ENCODE measurements at places on chromosomes 16 and 17.

- no peak for DNase-seq
Observed at GRCh38 chr17:59763861-59764260, 56.4 kb downstream of the VMP1 start.

DNA sequence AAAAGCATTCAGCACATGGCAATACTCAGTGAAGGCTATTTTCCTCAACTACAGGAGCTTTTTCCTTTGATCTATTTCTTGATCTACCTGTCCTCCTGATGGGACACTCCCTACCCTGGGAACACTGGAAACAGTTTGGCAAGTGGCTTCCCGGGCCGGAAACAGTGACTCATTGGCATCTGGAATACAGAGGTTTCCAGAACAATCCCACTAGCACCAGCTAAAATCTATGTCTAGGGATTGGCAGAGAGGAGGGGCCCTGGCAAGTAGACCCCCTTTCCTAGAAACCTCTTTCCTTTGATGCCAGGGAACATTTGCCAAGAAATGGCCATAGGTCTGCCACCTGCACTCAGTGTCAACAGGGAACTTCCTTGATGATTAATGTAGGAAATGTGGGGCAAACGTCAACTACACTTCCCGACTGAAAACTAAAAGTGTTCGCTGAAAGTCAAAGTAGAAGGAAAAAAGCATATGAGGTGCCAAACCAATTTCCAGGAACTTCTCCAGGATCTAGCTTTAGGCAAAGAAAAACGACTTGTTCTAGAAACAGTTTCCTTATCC, 30.4 kb upstream of the FBXW10B start:
- peak; percentile 63 for DNase-seq

GRCh38 chr17:7881276-7882054, 7.1 kb upstream of the CHD3 start:
- no peak for DNase-seq

DNA sequence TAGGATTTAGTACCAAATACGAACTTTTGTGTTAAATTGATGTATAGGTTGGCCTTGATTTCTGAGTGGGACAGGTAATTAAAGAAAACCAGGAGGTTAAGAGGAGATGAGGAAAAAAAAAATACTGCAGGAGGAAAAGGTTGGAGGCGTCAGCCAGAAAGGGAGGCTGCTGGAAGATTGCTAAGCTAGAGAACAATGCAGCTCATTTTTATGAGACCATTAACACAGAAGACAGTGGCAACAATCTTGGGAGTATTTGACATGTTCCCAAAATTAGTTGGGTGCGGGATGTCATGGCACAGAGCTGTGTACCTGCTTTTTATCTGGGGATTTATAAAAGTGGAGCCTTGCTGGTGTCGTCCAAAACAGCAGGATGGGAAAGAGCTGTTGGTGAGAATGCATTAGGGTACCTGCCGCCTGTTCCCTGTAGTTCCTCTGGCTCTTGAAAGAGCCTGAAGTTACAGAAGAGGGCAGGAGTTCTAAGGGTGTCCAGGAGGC, 229.3 kb downstream of the RBFOX1 start:
- DNase-seq, result no peak

GRCh38 chr17:16593356-16594102, 24.5 kb upstream of the ZNF287 start:
- no peak for DNase-seq

- no peak for DNase-seq
Observed at GRCh38 chr16:3029491-3030221, 5.8 kb downstream of the THOC6 start.

GRCh38 chr17:61380836-61381525, 18.7 kb upstream of the TBX2 start:
- DNase-seq, result no peak

GRCh38 chr16:79272141-79272577, 328.4 kb downstream of the MAF start:
- DNase-seq, result no peak

- DNase-seq, result no peak
Observed at GRCh38 chr16:78877114-78877655, 723.4 kb downstream of the MAF start.

- no peak for DNase-seq
Observed at GRCh38 chr17:17826342-17826713, 10.5 kb downstream of the SREBF1 start.

DNA sequence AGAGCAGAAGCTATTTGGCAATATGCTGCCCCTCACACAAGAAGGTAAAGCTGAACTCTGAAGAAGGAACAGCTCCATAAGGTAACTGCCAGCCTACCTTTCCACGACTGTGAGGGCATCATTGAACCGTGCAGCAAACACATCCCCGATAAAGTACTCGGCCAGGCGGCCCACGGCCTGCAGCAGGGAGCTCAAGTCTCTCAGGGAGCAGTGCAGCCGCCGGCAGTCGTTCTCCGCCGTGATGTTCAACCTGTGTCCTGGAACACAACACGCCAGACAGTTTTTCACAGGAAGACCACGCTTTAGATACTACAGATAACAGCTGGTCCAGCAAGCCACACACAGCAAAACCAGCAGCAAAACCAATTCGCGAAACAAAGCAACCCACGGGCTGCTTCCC, 62.1 kb upstream of the GSG1L start:
- no peak for DNase-seq

GRCh38 chr17:30271102-30271501, 20.6 kb downstream of the BLMH start:
- no peak for DNase-seq

- DNase-seq, result no peak
Observed at GRCh38 chr16:28193530-28194423, 18.0 kb downstream of the XPO6 start.

GRCh38 chr16:735982-736453, 4.8 kb downstream of the CIAO3 start:
- peak; percentile 8 for DNase-seq

- no peak for DNase-seq
Observed at GRCh38 chr17:3974138-3974687, 10.0 kb upstream of the ATP2A3 start.

DNA sequence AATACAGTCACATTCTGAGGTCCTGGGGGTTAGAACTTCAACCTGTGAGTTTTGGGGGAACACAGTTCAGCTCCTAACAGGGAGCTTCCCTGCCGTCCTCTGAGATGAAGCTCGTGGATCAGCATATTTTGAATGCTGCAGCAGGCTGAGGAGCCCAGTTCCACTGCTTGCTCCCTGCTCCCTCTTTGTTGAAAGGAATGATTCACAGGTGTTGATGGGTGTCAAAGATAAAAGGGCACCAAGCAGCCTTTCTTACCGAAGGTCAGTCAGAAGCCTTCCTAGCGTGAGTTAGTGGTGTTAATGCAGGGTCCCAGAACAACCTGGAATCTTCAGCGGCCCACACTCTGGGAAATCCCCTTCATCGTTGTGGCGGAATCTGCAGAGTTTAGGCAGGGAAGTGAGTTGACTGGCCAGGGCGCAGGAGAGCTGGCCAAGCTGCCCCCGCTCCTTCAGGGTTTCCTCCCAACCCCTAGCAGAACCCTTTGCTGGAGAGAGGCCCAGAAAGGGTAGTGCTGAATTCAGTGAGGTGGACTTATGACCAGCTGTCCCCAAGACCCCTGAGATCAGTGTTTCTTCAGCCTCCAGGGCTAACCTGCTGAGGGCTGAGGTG, 114.8 kb downstream of the GNAO1 start:
- DNase-seq, result no peak

- peak; percentile 71 for DNase-seq
Observed at GRCh38 chr17:44360826-44361225, 2.8 kb downstream of the FAM171A2 start.

- no peak for DNase-seq
Observed at GRCh38 chr16:89445166-89445565, 45.2 kb downstream of the ANKRD11 start.

DNA sequence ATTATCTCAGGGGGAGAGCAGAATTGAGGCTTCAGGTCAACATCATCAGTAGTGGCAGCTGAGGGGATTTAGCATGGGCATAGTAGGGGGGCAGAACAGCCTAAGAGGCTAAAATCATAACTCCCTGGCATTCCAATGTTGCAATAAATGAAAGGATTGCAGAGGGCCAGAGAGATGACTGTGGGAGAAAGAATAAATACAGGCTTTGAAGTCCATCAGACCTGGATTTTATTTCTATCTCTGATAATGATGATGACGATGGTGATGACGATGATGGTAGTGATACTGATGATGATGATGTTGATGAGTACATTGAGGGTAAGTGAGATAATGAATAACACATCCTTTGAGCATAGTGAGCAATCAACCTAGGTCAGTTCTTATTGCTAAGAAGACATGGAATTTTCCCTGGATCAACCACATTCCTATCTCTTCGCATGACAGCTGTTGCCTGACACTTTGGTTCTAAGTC, 107.4 kb upstream of the CDH11 start:
- DNase-seq, result no peak

DNA sequence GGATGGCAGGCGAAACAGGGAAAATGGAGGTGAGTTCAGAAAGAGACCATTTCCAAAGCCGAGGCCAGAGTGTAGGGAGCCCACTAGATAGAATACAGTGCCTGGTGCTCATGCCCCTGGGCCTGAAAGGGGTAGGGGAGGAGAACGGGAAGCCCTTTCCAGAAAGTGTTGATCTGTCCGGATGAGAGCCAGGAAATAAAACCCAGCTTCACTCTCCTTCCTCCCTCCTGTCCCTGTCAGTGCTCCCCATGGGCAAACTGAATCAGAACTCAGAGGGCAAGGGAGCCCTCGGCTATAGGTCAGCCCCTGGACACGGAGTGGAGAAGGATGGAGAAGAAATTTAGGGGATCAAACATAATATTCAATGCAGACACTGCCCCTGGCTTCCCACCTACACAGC, 57.7 kb upstream of the RPL38 start:
- no peak for DNase-seq

DNA sequence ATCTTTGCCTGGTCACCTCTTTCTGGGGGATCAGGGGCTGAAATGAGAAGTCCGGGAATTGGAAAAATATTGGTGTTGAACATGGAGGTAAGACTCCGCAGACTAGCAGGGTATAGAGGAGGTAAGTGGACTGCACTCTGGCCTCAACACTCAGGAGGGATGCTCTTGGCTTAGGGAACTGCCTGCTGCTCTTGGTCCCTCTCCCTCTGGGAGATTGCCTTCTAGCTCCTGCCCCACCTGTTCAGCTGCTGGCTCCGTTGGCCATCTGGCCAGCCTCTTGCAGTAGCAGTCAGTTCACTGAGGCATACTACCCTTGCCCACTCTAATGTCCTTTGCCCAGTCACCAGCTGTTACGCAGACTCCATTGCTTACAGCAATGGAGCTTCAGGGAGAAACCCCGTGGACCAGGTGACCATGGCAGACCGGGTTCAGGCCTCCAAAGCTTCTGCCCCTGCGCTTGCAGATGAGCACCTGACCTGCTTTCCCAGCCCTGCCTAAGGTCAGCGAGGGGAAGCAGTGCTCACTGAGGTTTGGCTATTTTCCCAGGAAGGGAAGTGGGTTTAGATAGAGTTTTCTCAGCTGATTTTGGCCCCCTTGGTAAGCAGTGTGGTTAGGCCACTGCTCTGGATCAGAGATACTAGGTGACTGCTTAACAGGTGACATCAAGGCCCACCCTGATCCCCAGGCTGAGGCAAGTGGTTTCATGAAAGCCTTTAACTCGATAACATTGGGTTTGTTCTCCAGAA, 11.9 kb downstream of the CDK5RAP3 start:
- no peak for DNase-seq

DNA sequence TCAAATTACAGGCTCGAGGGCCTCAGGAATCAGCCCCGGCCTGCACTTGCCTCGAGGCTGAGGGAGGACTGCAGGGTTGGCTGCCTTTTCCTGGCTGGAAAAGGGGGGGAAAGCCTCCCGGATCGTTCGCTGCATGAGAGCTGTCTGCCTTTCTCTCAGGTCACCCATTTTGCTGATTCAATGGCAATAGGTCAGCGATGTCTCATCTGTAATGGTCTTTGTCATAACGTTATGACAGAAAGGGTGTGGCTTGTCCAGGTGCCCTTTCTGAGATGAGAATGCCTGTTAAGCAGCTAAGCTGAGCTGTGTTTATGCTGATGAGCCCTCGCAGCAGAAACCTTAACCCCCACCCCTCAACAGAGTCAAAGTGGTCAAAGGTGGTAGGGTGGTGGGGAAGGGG, 81.8 kb downstream of the AKAP1 start:
- DNase-seq, result no peak

- peak; percentile 59 for DNase-seq
Observed at GRCh38 chr16:1614456-1615102, 2.4 kb downstream of the CRAMP1 start.

- no peak for DNase-seq
Observed at GRCh38 chr16:1545044-1546040, 11.9 kb downstream of the TMEM204 start.

GRCh38 chr16:73204359-73205152, 156.6 kb upstream of the ZFHX3 start:
- no peak for DNase-seq

DNA sequence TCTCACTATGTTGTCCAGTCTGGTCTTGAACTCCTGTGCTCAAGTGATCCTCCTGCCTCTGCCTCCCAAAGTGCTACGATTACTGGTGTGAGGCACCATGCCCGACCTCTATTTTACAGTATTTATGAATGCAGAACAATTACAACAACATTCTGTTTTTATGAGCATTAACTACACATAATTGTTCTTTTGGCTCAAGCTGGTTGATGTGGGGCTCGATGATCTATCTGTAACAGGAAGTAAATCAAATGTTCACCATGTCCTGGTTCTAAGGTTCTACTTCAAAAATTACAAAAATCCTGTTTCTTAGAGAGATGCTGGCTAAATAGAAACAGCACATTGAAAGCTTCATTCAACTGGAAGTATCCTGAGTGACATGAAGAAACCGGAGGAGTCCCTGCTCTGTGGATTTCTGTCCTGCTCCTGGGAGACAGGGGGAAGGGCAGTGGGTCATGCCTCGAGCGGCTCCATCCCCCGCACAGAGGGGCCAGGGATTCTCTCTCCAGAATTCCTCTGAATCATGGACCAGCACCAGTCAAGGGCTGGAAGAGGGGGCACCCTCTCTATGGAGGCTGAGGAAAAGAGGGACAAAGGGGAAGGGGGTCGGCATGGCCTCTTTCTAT, 31.5 kb downstream of the FA2H start:
- DNase-seq, result no peak

DNA sequence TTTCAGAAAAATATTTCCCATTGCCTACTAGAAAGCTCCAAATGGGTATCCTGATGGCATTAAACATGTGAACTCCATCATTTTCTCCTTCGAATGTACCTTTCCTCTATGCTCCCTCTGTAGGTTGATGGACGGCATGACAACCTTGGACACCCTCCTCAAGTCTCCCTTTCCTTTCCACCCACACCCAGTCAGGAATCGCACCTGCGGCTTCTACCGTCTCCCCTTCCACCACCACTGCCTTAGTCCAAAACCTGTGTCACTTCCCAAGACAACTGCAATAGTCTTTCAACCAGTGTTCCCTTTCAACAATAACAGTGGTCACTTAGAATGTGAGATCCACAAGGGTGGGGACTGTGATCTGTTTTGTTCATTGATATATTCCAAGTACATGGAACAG, 233.1 kb upstream of the AXIN2 start:
- no peak for DNase-seq

- no peak for DNase-seq
Observed at GRCh38 chr16:49333259-49333597, 40.4 kb upstream of the C16orf78 start.

GRCh38 chr16:78900044-78900811, 700.3 kb downstream of the MAF start:
- DNase-seq, result no peak
